NCI-H1048 (cell line): ENCODE measurements at places on chromosomes 11 and 22.

- no peak for DNase-seq
Measured at GRCh38 chr11:76662656-76663485, 7.7 kb downstream of the LRRC32 start.

- DNase-seq, result no peak
Measured at GRCh38 chr11:66251809-66252208, 16.6 kb upstream of the RAB1B start.

DNA sequence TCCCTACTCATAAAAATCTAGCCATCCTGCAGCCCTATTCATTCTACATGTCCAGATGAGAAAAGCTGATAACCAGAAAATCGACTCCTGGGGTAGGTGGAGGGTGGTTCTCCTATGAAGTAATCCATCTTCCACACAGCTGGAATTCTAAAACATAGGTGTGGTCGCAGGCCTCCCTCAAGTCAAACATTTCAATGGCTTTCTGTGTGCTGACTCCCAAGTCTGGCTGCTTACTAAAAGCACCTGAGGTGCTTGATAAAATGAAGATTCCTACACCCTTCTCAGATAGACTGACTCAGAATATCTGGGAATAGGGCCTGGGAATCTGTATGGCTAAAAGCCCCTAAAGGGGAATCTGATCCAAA, 26.1 kb downstream of the IRAG1 start:
- DNase-seq, result no peak

DNA sequence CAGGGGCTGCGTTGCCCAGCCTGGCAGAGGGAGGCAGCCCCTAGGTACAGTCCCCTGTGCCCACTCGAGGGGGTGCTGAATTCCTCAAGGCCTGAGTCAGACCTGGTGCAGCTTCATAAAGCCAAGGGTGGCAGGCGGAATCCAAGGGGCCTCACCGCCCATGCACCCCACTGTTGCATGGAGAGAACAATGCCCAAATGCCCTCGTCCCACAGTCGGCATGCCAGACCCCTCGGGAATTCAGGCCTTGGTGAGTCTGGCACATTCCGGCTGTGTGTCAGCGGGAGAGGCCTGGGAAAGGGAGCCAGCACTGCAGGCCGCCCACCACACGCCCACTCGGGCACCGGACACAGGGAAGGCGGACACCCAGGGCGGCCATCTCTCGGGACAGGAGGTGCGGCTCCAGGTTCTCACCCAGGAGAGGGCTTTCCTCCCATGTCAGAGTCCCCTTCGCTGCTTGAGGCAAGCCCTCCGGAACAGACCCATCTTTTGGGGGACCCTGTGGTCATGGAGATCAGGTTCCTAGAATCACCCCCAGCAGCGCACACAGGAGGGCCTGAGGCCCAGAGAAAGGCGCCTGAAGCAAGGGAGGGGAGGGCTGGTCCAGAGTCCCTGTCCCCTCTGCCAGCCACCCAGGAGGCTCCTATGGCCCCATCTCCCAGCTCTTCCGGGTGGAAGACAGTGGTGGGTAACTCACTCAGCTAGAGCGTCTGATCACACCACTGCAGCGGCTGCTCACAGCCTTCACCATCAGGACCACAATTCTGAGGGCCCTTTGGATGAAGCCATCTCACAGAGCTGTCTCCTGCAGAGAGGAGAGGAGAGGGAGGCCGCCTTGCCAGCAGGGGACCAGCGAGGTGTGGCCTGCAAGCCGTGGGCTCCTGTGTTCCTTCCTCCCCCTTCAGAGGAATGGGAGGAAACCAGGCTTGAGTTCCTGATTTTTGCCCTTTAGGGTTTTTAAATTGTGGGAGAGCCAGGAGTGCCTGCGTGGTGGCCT, 31.6 kb upstream of the KCNQ1OT1 start:
- DNase-seq, result no peak

- DNase-seq, result no peak
Measured at GRCh38 chr11:74438681-74439080, 28.7 kb downstream of the KCNE3 start.

GRCh38 chr11:76152086-76152681, 54.1 kb downstream of the WNT11 start:
- DNase-seq, result peak; percentile 43

- no peak for DNase-seq
Measured at GRCh38 chr22:44489026-44489425, 9.0 kb downstream of the RTL6 start.

GRCh38 chr11:119338965-119339588, 1.6 kb downstream of the C1QTNF5 start:
- DNase-seq, result no peak

DNA sequence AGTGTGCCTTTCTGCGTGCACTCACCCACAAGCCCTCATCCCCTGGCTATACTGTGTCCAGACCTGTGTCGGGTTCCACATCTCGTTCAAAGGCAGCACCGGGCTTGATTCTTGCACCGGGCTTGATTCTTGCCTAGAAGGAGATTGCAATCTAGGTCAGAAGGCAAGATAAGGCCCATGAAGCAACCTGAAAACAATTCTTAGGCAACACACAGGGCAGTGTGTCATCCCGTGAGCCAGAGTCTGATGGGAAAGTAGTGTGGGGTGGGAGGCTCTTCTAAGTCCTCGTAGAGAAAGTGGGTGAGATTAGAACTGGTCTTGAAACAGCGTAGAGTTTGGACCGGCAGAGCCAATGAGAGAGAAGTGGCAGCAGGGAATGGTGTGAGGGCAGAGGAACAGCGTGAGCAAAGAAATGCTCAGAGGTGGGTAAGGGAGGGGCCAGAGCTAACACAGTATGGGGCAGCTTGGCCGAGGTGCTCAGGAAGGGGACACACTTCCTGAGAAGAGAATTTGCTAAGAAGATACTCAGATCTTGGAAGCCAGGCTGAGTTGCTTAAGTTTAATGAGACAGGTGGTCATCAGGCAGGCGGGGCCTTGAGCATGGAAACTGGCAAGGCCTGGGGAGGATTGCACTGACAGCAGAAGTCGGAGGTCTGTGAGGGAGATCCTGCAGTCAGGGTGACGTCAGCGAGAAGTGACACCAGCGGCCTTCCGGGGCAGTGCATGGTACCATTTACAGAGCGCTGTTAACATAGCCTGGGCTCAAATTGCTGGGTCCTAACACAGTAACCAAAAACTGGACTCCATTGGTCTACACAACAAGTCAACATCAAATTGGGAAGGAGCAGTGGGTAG, 40.7 kb upstream of the DKK3 start:
- DNase-seq, result no peak

DNA sequence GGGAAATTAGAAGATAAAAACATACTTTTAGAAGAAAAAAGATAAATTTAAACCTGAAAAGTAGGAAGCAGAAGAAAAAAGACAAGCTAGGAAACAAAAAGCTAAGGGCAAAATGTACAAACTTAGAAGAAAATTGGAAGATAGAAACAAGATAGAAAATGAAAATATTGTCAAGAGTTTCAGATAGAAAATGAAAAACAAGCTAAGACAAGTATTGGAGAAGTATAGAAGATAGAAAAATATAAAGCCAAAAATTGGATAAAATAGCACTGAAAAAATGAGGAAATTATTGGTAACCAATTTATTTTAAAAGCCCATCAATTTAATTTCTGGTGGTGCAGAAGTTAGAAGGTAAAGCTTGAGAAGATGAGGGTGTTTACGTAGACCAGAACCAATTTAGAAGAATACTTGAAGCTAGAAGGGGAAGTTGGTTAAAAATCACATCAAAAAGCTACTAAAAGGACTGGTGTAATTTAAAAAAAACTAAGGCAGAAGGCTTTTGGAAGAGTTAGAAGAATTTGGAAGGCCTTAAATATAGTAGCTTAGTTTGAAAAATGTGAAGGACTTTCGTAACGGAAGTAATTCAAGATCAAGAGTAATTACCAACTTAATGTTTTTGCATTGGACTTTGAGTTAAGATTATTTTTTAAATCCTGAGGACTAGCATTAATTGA, 1.0 kb downstream of the MALAT1 start:
- no peak for DNase-seq

GRCh38 chr11:78829146-78829545, 254.5 kb upstream of the NARS2 start:
- DNase-seq, result no peak

DNA sequence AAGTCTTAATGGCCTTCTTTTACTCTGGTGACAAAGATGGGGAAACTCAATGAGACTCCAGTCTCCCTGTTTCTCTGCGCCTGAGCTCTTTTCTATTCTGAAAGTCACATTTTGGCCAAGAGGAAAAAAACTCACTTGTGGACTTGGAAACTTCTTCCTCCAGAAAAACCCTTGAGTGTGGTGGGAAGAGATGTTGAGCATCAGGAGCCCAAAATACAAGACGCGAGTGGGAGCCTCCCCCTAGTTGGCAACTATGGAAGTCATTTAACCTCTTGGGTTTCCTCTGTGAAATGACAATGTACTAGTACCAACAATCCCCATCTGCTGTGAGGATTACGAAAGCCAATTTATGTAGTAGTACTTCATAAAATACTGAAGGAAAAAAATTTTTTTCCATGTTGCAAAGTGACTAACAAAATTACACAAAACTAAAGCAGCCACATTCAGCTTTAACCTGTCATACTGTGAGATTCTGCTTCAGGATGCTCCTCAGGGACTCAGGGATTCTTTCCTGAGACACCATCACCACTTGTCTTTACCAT, 524 bp upstream of the SLC25A17 start:
- no peak for DNase-seq

GRCh38 chr11:118211006-118211405, 13.8 kb downstream of the JAML start:
- DNase-seq, result no peak

GRCh38 chr11:33868647-33869461, 23.0 kb downstream of the LMO2 start:
- DNase-seq, result no peak

- DNase-seq, result no peak
Measured at GRCh38 chr11:10709299-10710086, 15.9 kb upstream of the IRAG1 start.

DNA sequence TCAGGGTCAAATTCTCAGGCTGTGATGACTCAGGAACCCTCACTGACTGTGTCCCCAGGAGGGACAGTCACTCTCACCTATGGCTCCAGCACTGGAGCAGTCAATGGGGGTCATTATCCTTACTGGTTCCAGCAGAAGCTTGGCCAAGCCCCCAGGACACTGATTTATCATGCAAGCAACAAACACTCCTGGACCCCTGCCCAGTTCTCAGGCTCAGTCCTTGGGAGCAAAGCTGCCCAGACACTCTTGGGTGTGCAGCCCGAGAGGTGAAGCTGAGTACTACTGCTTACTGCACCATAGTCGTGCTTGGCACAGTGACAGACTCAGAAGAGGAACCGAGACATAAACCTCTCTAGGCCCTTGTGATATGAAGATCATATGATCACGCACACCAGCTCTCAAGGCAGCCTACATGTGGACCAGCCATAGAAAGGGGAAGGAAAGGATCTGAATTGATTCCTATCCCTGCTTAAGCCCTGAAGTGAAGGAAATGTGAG, 58.2 kb downstream of the ZNF280B start:
- no peak for DNase-seq

GRCh38 chr11:33187998-33188722, 26.9 kb upstream of the CSTF3 start:
- no peak for DNase-seq

DNA sequence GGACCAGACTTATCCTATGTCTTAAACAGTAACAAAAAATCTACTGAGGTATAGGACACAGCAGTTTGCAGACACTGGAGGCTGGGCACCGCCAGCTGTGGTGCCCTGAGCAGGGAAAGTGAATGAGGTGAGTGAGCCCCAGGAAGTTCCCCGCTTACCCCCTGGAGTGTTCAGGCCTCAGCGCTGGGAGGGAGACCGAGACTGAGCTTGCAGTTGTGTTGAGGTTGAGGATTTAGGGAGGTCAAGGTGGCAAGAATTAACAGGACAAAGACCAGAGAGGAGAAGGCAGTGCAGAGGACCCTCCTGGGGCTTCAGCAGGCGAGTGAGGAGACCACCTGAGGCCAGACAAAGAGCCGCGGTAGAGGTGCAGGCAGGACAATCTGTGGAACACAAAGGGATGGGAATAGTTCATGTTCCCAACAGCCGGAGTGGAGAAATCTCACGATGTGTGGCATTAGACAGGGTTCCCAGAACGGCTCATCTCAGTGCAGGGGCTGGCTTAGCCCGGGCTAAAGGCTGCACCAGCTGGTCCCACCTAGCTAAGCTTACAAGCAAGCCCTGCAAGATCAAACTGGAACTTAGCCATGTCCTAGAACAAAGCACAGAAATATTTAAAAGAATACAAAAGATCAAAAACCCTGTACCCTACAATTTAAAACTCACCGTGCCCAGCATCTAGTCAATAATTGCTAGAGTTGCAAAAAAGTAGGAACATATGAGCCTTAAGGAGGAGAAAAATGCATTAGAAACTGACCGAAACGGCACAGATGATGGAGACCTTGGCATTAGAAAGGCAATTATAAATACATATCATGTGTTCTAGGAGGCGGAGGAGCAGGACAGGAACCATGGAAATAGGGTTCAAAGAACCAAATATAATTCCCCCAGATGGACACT, 47.4 kb upstream of the PITPNB start:
- no peak for DNase-seq

DNA sequence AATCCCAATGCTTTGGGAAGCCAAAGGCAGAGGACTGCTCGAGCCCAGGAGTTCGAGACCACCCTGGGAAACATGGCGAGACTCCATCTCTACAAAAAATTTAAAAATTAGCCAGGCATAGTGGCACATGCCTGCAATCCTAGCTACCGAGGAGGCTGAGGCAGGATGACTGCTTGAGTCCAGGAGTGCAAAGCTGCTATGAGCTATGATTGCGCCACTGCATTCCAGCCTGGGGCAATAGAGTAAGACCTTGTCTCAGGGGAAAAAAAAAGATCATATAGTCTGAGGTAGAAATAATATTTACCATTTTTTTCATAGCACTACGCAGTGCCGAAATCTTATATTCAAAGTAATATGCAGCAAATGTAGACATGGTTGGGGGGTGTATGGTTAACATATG, 47.8 kb downstream of the MRTFA start:
- DNase-seq, result no peak

DNA sequence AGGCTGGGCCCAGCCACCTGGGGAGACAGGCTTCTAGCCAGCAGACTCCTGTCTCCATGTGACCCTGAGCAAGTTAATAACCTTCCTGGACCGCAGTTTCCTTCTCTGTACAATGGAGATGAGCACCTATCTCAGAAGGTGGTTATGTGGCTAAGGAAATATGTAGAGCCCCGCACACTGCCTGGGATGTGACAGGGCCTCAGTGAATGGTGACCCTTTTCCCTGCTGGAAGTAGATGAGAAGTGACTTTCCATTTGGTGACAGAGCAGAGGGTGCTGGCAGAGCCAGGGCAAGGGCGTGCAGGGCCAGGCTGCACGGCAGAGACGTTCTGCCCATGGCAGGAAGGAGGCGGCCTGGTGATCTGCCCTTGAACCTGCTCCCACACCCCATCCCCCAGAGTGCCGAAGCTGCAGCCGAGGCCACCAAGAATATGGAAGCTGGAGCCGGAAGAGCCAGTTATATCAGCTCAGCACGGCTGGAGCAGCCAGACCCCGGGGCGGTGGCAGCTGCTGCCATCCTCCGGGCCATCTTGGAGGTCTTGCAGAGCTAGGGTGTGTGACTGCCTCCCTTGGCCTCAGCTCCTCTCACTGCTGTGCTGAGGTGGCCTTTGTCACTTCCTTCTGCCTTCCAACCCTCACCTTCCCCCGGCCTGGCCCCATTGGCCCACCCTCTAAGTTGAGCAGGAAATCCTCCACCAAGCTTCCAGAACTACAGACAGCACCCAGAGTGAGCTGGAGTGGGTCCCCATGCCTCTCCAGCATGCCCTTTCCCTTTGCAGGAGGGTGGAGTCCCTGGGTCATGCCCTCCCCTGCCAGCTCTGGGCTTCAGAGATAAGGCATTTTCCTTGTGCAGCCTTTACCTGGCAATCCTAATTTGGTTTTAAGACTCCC, 13.2 kb downstream of the TKFC start:
- DNase-seq, result no peak
